ENCODE measurements at places on chromosomes 5 and 9. TPM values are rescaled to one million over a fixed set of nuclear protein-coding genes. Genes with fewer than 3 reads are reported as not detected.
A peak's percentile ranks its signal among the peaks of the same experiment; 100 is the strongest.

CDH10 gene
- total RNA-seq = not detected

OMD gene
- not detected for total RNA-seq

- DNase-seq = no peak
These were observed 31.5 kb upstream of the SPRY4 start for GRCh38 chr5:142356349-142356715.

DNA sequence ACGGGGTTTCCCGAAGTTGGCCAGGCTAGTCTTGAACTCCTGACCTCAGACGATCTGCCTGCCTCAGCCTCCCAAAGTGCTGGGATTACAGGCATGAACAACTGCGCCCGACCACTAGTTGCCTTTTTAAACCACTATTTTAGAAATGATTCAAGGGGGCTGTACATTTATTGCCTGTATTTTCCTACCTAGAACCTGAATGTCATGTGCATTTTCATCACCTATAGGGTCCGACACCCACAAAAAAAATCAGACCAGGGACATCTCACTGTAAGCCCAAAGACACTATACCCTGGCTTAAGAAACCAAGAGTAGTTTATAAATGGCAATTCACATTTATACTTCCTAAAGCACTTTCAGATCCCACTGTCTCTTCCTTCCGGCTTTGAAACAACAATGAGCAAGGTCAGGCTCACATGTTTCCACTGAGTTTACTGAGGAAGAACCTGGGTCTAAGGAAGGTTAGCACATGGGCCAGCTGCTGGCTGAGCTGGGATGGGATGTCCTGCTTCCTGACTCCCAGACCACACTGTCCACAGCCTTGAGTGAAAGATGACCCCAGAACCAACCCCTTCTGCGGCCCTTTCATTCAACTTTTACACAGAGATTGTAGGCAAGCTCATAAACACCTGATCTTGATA lies 87.3 kb downstream of the SERINC5 start:
- peak; percentile 29 for DNase-seq

DNA sequence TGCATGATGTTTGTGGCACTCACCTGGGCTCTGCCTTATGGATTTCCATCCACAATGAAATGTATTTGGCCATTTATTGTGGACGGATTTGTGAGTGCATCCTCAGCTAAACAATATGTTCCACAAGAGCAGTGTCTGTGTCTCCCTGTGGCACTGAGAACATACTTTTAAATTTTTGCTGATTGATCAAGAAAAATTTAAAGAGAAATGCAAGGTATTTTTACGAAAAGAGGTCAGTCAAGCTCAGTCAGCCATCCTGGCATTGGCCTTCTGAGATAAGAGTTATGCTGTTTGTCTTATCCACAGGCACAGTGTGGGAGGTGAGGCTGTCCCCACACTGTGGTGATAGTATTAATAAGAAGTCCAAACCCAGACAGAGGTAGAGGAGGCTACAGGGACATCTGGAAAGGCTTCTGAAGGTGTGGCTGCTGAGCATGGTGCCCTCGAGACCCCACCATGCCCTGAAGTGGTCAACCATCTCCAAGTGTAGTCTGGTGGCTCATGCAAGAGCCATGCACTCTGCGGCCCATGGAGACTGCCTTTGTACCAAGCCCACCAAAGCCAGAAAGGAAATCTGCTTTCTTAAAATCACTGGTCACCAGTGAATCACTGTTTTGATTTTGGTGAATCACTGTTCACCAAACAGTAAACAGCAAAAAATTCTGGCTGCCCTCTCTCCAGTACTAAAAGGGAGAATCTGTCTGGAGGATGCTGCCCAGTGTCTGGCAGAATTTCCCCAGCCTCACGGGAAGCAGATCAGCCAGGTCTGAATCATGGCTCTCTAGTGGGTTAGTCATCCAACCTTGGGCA lies 28.8 kb downstream of the SPOCK1 start:
- peak; percentile 74 for DNase-seq

DNA sequence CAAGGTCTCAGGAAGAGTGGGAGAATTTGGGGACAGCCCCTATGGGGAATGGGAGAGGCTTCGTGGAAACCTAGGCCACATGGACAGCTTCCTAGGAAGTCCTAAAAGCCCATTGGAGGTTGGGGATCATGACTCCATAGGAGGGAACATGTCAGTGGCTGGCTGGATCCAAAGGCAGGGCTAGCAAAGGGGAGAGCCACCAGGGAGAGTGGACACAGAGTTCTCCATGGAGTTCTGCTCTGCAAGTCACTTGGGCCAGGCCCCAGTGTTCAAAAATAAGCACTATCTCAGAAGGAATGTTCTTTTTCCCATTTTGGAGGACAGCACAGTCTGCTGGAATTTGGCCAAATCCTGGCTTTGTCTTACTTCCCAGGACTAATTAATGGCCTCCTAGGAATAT lies 140.6 kb upstream of the RAD23B start:
- DNase-seq = no peak

- DNase-seq = peak; percentile 17
These were observed 65.2 kb downstream of the ZSWIM6 start for GRCh38 chr5:61397238-61397637.

GRCh38 chr5:66333192-66333591 lies 189.1 kb downstream of the SREK1 start:
- DNase-seq = no peak

- no peak for DNase-seq
These were observed at the start of gene KIF12 for GRCh38 chr9:114098936-114099668. KIF12 (minus strand) TSS chr9:114099292; CDS start chr9:114099276, 16 bp downstream.

DNA sequence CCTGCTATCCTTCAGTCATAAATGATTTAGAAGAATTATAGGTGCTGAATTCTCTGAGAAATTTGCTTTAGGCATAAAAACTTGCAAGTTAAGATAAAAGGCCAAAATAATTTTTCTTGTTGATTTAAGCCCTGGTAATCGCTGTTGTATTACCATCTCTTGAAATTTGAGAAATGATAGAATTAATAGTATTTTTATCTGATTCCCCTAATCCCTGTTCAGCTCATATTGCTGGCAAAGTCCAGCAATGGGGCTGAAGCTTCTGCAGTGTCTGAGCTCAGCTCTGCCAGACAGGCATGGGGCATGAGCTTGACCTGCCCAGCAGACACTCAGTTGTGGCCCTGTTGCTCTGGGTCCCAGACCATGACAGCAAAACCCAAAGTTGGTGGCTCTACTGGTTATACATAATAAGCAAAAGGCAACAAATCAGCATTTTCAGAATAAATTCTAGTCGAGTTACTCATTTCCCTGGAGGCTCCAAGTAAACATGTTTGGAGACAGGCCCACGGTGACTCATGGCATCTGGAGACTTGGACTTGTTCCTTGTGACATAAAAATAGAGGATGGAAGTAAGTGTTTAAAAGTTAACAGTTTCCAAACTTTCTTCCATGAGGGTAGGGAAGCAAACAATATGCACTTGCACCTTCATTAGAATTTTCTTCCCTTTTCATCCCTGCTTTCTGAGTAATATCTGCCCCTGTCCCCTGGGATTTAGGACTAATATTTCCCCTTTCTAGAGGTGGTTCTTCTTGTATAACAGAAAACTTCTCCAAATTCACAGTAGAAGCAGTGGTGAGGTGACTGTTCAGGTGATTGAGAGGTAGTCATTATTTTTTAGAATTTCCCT lies 60.2 kb upstream of the SLC2A8 start:
- peak; percentile 93 for DNase-seq

Measured in myocyte (in vitro differentiated cells).